GM23248 (cell line): ENCODE measurements at places on chromosomes 2 and 18.

- no peaks in the 10 kb centered on the region for H3K4me1 ChIP-seq
- no peak overlapping the region for H3K27ac ChIP-seq
- H3K4me3 ChIP-seq = no peak overlapping the region
- no peaks in the 10 kb centered on the region for H3K27me3 ChIP-seq
- H3K36me3 ChIP-seq = no peaks in the 10 kb centered on the region
These were observed 36.9 kb upstream of the PDE1A start for GRCh38 chr2:182463760-182464159.

DNA sequence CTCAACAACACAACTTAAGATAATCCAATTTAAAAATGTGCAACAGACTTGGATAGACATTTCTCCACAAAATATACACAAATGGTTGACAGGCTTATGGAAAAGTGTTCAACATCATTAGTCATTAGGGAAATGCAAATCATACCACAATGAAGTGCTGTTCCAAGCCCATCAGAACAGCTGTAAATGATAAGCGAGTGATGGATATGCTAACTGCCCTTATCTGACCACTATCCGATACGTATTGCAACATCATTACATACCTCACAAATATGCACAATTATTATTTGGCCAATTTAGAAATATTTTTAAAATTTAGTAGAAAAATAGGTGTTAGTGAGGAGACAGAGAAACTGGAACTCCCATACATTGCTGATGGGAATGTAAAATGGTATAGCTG is 62.2 kb downstream of the PPP4R1 start:
- no peak overlapping the region for H3K27ac ChIP-seq
- no peaks in the 10 kb centered on the region for H3K4me1 ChIP-seq
- no peaks in the 10 kb centered on the region for H3K27me3 ChIP-seq
- H3K4me3 ChIP-seq = no peak overlapping the region
- no peak for DNase-seq

GRCh38 chr18:47390410-47391024 is 139.1 kb upstream of the SKOR2 start:
- no peaks in the 10 kb centered on the region for H3K4me1 ChIP-seq
- no peak overlapping the region for H3K4me3 ChIP-seq
- no peak for DNase-seq
- no peaks in the 10 kb centered on the region for H3K27me3 ChIP-seq

DNA sequence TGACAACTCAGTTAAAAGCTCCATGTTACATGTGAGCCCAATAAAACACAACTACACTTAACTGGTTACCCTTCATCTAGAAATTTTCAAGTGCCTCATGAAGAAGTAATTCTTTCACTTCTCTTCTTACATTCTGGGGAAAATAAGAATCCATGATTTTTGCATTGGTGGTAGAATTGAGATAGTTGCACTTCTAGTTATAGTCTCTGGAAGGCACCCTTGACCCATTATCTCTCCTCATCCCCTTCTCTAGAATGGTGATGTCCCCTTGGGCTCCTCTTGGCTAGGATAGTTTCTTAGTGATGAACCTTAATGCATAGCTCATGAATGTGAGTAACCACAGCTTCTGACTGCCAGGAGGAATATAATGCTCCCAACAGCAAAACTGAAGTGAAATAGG is 3.6 kb downstream of the LGALSL start:
- no peak for DNase-seq
- no peak overlapping the region for H3K4me3 ChIP-seq
- peaks cover 13% of the 10 kb centered on the region; the same call in 1 of the 2 replicates for H3K27me3 ChIP-seq

DNA sequence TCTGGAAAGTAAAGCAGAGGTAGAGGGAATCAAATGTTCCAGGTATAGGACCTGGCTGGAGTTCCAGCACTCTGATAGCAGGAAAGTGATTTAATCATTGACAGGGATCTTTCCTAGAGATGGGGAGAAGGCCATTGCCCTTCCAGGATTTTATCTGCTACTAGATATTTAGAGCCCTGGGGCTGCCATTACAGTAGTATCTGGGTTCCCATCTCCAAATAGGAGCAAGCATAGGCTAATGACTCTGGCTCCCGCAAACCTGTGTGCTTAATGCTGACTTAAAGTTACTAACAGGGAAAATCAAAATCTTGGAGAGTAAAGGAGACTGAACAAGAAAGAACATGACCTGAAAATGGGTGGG is 297.6 kb upstream of the CCDC68 start:
- no peaks in the 10 kb centered on the region for H3K27me3 ChIP-seq
- peaks cover 34% of the 10 kb centered on the region for H3K36me3 ChIP-seq
- no peak for DNase-seq
- H3K4me1 ChIP-seq = peaks cover 29% of the 10 kb centered on the region

DNA sequence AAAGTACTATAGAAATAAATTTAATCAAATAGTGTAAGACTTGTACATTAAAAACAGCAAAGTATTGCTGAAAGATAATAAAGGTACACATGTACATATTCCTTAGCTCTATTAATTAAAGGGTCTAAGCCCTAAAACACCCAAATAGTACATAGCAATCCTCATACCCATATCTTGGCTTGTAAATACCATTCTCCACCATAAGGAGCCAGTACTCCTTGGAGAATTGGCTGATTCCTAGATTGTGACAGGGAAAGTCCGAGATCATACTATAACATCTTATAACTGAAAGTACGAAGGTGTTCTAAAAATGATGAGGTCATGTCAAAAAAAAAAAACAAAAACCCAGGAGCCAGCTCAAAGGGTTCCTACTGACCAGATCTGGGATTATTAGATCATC is 614.6 kb downstream of the SUCLG1 start:
- DNase-seq = no peak
- H3K4me1 ChIP-seq = no peaks in the 10 kb centered on the region
- no peaks in the 10 kb centered on the region for H3K36me3 ChIP-seq
- no peak overlapping the region for H3K4me3 ChIP-seq
- H3K27ac ChIP-seq = no peak overlapping the region

DNA sequence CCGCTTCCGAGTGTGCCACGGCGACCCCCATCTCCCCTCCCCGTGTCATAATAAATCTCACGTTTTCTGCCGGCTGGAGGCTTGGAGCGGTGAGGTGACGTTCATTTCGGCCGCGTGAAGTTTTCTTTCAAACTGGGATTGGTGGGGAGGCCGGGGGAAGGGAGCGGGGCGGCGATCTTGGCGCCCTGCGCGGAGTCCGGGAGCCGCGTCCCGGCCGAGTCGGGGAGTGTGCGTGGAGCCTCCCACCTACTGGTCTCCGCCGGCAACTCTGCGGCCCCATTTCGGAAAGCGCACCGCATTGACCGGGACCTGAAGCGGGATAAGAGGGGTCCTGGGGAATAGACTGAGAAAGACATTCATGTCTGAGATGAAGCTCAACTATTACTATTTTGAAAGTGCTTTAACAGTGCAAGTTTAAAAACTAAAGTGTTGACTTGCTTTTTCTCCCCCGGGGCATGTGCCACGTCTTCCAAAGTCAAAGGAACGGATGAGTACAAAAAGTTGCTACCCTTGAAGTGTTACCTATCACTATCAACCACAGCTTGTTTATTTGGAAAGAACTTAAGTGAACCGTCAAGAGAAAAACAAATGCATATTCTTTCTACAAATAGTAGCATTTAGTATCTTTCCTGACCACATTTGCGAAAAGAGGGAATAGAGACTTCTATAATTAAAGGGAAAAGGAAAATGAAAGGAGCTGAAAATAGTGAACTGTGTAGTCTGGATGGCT is 818 bp upstream of the IKZF2 start:
- peaks cover 6% of the 10 kb centered on the region; the same call in 1 of the 2 replicates for H3K36me3 ChIP-seq
- DNase-seq = peak; percentile 90
- peak overlapping the region; percentile 85 for H3K27ac ChIP-seq
- H3K4me3 ChIP-seq = peak overlapping the region; percentile 75
- H3K27me3 ChIP-seq = no peaks in the 10 kb centered on the region
- H3K4me1 ChIP-seq = peaks cover 25% of the 10 kb centered on the region

- DNase-seq = no peak
- no peak overlapping the region for H3K27ac ChIP-seq
- H3K4me1 ChIP-seq = peaks cover 11% of the 10 kb centered on the region; the same call in 1 of the 2 replicates
These were observed 1.1 kb downstream of the COX5B start for GRCh38 chr2:97646977-97647376.

- DNase-seq = no peak
- H3K36me3 ChIP-seq = no peaks in the 10 kb centered on the region; the same call in 1 of the 2 replicates
- H3K27me3 ChIP-seq = no peaks in the 10 kb centered on the region
- H3K4me3 ChIP-seq = no peak overlapping the region
- peaks cover 44% of the 10 kb centered on the region for H3K4me1 ChIP-seq
These were observed 197.5 kb downstream of the LTBP1 start for GRCh38 chr2:33144243-33144642.

DNA sequence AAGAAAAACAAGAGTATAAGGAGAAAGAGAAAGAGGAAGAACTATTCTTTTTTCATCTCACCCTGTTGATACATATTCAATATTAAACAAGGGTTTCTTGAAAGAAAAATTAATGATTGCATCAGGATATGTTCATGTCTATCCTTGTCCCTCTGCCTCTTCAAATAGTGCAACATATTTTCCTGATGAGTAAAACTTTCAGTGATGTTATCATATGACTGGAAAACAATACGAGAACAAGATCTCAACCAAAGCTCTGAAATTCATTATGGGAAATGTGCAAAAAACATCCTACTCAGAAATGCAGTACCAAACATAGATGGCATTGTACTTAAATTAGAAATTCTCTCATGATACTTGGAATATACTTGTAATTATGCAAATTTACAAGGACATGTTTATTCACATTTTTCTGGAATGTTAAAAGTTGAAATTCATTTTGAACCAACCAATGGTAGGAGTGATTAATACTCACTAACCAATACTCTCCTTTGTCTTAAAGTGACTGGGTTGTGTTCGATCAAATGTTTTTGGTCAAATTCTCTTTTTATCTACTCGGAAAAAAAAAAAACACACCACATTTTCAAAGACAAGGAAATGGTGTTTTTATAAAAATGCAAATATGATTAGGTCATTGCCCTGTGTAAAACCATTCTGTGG is 148.9 kb upstream of the GULP1 start:
- peaks cover 15% of the 10 kb centered on the region for H3K4me1 ChIP-seq
- peak overlapping the region; percentile 20; the same call in 1 of the 2 replicates for H3K27ac ChIP-seq
- H3K36me3 ChIP-seq = no peaks in the 10 kb centered on the region

DNA sequence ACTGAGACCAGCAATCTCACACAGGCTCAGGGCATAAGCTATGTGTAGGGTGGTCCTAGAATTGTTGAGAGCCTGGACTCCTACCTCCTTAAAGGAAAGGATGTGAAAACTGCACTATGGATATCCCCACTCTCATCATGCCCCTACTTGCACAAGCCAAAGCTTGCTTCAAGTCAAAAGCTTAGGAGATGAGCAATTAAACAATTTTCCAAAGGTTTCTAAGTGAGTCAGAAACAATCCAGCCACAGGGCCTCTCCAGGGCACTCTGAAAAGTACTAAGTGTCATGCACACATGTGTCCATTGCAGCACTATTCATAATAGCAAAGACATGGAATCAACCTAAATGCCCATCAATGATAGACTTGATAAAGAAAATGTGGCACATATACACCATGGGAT is 215.4 kb downstream of the AFF3 start:
- DNase-seq = peak; percentile 52
- H3K27me3 ChIP-seq = no peaks in the 10 kb centered on the region
- no peak overlapping the region for H3K27ac ChIP-seq
- no peak overlapping the region for H3K4me3 ChIP-seq
- no peaks in the 10 kb centered on the region for H3K36me3 ChIP-seq

DNA sequence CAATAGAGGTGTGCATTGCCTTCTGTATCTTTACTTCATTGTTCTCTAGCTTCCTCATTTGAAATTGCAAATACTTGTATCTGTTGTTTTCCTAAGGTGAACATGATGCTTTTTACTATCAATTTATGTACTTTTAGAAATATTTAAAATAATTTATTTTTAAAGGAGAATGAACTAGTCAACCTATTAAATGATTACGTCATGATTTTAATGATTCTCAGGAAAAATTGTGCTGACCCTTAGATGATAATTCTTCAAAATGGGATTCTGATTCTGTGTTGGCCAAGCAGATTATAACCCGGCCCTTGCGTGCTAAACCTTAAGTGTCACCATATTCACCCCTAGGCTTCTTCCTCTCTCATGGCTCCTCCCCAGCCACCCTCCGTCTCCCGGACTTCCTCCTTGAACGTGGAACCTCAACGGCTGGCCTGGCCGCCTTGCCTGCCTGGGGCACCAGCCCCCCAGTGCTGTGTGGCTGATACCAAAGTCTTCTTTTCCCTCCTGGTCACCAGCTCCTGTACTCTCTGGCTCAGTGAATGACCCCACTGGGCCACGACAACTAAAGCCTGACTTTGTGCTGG is 292.0 kb downstream of the GBX2 start:
- H3K36me3 ChIP-seq = no peaks in the 10 kb centered on the region
- H3K27ac ChIP-seq = no peak overlapping the region
- no peaks in the 10 kb centered on the region for H3K27me3 ChIP-seq

DNA sequence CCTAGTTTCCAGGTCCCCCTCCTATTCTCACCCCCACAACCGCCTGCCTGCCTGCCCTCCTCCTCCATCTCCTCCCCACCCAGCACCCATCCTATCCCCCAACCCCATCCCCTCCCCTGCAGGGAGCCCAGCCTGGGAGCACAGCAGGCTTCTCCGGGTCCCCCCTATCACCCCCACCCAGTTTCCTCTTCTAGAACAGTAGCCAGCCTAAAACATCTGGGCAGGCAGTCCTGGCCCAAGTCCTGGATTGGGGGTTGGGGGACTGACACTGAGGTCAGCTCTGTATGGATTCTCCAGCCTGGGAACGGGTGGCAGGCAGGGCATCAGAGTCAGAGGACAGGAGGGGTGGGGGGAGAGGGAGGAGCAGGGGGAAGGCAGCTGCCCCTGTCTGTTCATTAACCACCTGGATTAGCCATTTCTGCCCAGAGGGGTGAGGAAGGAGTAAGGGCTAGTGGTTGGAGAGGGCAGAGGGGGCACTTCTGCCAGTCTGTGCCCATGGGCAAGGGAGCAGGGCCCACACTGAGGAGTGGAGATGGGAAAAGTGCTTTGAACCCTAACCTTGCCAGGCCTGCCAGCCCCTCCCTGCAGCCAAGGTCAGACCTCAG is 60.0 kb downstream of the TNS1 start:
- peaks cover 46% of the 10 kb centered on the region for H3K4me1 ChIP-seq
- no peaks in the 10 kb centered on the region for H3K36me3 ChIP-seq
- no peaks in the 10 kb centered on the region for H3K27me3 ChIP-seq
- peak overlapping the region; percentile 62 for H3K27ac ChIP-seq
- peak overlapping the region; percentile 79 for H3K4me3 ChIP-seq

GRCh38 chr2:8571792-8572499 is 109.9 kb upstream of the ID2 start:
- H3K4me1 ChIP-seq = no peaks in the 10 kb centered on the region
- no peak overlapping the region for H3K4me3 ChIP-seq
- DNase-seq = no peak
- H3K27ac ChIP-seq = no peak overlapping the region
- no peaks in the 10 kb centered on the region for H3K36me3 ChIP-seq

DNA sequence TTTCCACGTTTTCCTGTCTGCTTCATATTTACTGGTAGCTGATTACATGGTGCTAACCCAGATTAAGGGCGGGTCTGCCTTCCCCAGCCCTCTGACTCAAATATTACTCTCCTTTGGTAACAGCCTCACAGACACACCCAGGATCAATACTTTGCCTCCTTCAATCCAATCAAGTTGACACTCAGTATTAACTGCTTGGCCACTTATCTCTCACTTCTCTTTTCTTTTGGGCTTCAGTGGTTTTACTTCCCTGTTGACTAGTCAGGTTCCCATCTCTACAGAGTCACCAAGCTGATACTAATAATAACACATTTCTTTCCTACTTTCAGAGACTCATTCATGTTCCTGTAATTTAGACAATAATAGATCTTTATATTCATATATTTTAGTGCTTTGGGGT is 302.2 kb upstream of the MAP2 start:
- no peaks in the 10 kb centered on the region for H3K27me3 ChIP-seq
- no peaks in the 10 kb centered on the region for H3K4me1 ChIP-seq
- no peak overlapping the region for H3K4me3 ChIP-seq
- H3K27ac ChIP-seq = no peak overlapping the region
